ENCODE measurements at places on chromosomes 6 and 20.

- no peak for DNase-seq
Observed at GRCh38 chr6:5142915-5143314, 57.8 kb downstream of the PPP1R3G start.

DNA sequence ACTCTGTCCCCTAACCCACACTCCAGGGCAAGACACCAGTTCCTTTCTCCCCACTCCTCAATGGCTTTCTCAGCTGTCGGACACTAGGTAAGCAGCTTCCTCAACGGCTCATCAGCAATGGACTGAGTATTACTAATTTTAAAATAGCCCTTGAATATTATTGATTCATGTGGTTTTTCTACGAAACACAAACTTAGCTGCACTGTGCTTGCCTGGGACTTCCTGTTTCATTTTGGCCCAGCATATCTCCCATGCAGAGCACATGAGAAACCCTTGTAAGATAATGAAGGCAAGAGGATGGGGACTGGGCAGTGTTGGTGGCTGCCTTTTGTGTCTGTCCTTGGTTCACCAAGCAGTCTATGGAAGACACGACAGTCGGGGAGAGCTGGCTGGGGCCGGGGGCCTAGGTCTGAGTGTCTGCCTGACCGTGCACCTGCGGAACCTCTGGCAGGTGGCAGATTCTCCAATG is 48.9 kb downstream of the RNASET2 start:
- no peak for DNase-seq

- no peak for DNase-seq
Observed at GRCh38 chr6:159047891-159048685, 3.3 kb upstream of the TAGAP start.

- no peak for DNase-seq
Observed at GRCh38 chr20:45049438-45049837, 51.5 kb downstream of the KCNS1 start.

DNA sequence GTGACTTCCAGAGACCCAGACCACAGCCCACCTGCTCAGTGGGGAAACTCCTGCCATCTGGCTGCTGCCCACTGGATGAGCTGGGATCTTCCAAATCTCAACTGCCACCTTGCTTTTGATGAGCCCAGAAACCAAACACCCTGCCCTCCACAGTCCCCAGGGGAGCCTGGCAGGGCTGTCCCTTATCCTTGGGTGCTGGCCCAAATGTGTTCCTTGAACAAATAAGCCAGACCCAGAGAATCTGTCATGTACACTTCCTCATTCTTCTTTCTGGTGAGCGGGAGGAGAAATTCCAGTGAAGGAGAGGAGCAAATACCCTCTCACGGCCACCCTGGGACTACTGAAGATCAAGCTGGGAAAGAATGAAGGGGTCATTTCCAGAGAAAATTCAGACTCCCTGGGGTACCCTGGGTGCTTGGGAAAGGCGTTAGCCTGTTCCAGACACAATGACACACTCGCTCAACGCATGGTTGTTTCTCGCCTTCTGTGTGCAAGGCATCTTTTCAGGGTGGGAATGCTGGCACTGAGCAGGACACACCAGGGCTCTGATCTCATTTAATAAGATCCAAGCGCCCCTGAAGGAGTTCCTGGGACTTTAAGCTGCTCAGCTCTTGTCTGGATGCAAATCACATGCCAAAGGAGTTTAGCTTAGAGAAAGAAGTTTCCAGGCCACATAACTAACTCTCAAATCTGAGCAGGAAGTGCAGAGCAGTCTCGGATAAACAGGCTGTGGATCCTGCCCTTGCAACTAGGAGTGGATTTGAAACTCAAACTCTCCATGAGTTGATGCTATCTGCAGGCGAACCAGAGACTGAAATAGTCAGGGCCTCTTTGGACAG is 38.5 kb downstream of the PXDC1 start:
- no peak for DNase-seq

DNA sequence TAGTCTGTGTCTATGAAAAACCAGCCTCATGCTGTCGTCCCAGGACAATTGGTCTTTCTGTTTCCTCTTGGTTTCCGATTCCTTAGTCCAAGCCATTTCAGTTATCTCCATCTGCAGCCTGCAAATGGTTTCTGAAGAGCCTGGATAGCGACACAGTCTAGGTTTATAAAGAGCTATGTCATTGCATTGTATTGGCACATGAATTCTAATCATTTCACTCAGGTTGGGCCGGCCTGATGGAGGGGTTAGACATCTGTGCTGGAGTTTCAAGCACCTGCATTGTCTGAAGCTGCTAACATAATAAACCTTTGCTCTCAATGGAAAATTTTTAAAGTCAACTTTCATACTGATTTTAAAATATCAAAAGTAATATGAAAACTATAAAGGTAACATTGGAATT is 232.6 kb upstream of the MAP3K7 start:
- DNase-seq = no peak

DNA sequence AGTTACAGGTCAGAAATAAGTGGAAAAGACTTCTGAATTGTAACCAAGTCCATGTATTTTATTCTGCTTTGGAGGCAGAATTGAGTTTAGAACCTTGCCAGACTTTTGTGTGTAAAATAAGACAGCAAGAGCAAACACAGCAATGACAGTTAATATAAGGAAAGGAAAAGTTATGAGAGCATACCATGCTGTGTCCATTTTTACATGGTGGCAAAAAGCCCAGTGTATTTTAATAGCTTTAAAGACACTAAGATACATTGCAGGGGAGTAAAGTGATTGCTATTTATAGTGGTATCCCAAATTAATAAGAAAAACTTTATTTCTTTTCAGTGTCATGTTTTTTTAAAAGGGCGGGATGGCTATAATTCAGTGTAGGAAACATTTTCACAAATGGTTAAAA is 45.2 kb downstream of the CDC5L start:
- no peak for DNase-seq

DNA sequence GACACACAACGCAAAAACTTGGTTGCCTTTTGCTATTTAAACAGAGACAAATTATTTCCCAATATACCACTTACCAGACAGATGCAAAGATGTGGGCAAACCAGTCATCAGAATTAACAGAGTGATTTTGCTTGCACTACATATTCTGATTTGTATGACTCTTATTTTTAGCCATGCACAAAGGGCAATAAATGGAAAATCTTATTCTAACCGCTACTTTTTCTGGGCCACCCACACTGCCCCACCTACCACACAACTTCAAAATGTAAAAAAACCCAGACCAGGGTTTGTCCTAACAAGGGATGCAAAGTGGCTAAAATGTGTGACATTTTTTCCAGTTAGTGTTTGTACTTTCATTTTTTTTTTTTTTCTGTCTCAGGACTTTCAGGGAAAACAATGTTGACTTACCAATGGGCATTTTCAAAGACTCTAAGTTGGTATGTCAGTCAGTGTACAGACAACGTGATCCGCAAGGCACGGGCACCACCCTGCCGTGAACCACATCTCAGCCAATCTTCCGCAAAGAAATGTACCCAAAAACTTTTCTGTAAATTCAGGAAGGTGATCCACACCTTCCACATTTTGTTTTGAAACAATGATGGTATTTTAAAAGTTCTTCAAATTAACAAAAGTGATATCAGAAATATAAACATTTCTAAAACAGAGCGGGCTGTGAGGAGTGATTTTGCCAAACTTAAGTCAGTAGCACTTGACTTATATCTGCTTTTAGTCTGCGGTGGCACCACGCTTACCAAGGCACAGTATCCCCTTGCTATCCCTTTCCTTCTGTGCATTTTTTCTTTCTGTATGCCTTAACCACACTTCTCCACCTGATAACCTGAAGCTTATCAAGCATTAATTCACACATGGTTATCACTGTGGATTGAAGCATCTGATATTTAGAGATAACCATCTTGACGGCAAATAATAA is 185.6 kb downstream of the GJA10 start:
- no peak for DNase-seq

DNA sequence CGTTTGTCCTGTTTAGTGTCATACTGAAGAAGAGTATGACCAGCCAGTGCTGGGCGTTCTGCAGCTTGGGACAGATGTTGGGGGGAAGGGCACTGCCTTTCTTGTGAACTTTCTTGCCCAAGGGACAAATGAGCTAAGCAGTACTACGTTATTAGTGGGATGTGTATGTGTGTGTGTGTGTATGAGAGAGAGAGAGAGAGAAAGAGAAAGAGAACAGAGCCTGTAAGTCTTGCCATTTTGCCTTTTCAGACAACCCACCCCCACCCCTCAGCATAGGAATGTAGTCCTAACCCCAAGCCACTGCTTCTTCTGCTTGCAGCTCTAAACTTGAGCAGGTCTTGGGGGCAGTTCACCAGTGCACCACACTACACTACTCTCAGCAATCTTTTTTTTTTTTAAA is 45.5 kb downstream of the E2F3 start:
- no peak for DNase-seq

DNA sequence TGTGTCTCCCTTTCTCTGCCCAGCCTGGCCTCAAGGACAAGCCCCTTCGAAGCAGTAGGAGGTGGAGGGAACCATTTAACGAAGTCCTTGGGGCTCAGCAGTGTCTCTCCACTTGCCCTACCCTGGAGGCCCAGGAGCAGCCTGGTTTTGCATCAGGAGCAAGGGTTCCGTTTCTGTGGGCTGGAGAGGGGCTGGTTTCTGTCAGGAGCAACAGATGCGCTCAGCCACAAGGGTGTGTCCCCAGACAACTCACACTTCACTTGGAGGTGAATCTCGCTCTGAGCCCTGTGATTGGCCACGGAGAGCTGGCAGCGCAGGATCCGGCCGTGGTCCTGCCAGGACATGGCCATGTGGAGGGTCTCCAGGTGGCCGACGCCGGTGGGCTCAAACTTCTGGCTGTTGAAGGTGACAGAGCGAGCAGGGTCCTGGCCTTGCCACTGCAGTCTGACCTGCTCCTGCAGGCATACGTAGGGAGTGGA is 6.9 kb downstream of the SIGLEC1 start:
- no peak for DNase-seq

- DNase-seq = no peak
Observed at GRCh38 chr20:50517817-50518154, 7.6 kb downstream of the PTPN1 start.

DNA sequence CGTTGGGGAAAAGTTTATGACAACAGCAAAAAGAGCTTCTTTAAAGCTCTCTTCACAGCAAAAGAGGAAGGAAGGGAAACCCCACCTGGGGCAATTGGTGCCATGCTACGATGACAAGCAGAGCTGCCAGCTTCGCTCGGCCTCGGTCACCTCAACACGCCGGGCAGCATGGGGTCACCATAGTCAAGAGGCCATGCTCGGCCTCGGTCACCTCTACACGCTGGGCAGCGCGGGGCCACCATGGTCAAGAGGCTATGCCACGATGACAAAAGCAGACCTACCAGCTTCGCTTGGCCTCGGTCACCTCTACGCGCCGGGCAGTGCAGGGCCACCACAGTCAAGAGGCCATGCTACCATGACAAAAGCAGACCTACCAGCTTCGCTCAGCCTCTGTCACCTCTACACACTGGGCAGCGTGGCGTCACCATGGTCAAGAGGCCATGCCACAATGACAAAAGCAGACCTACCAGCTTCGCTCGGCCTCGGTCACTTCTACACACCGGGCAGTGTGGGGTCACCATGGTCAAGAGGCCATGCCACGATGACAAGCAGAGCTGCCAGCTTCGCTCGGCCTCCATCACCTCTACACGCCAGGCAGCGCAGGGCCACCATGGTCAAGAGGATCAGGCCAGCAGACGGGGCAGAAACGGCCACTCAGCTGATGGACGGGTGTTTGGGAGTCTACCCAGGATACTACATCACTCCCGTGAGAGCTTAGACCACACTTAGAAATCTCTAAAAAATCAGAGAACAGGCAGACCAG is 12.1 kb downstream of the APMAP start:
- DNase-seq = no peak

GRCh38 chr20:8658103-8658502 is 410.8 kb upstream of the PLCB4 start:
- no peak for DNase-seq

Measured in RWPE2 (cell line).